NCI-H774 (cell line): ENCODE measurements at places on chromosomes 7 and 10.
A peak's percentile ranks its signal among the peaks of the same experiment; 100 is the strongest.

GRCh38 chr10:129586898-129587443 lies 119.9 kb downstream of the MGMT start:
- no peak for DNase-seq

GRCh38 chr7:97639036-97639435 lies 92.8 kb upstream of the TAC1 start:
- no peak for DNase-seq

DNA sequence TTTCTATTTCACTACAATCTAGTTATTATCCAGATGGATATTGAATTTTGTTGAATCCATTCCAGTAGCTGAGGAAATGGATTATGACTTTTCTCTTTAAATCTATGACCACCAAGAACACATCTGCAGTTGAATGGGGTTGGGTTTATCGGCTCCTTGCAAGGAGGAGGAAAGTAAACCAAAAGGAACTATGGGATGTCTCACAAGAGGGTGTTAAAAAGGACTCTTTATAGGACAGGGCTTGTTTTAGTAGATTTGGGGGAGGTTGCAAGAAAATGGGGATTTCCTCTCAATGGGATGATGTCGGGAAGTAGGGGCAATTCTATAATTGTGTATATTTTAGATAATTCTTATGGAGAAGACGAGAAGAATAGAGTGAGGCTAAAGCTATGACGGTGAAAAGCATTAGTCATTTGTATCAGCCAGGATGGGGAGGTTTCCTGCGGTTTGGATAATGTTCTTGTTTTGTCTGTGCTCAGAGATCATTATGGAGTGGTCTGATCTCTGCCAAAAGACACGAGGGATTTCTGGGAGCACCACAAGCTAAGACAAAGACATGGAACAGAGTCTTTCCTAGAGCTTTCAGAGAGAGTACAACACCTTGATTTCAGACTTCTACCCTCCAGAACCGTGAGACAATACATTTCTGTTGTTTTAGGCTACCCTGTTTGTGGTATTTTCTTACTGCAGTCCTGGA lies 5.3 kb upstream of the LRRC61 start:
- no peak for DNase-seq

DNA sequence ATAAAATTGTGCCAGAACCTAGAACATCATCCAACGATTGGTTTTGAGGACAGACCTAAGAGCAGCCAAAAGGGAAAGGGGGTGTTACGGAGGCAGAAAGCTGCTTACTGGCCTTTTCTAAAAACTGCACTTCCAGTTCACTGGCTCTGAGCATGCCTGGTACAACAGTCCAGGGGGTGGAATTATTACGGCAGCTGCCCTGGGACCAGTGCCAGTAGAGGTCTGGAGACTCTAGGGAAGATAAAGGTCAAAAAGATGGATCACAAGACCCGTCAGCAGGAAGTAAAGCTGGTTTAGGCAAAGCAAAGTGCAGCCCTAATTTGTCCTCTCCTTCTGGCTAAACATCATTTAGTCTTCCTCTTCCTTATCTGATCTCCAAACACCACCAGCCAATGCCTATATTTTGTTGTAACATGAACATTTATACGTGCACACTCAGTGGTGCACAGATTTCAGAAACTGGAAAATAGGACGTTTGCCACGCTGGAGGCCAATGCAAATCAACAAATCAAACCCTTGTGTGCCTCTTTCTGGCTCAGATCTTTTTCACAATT lies 216.4 kb upstream of the DPP6 start:
- DNase-seq, result no peak

GRCh38 chr10:51224671-51225161 lies 150.4 kb downstream of the PRKG1 start:
- DNase-seq, result no peak

GRCh38 chr7:110675383-110676103 lies 415.4 kb upstream of the LRRN3 start:
- no peak for DNase-seq

- DNase-seq, result no peak
These were observed 643.5 kb upstream of the DPP6 start for GRCh38 chr7:153408360-153409335.

DNA sequence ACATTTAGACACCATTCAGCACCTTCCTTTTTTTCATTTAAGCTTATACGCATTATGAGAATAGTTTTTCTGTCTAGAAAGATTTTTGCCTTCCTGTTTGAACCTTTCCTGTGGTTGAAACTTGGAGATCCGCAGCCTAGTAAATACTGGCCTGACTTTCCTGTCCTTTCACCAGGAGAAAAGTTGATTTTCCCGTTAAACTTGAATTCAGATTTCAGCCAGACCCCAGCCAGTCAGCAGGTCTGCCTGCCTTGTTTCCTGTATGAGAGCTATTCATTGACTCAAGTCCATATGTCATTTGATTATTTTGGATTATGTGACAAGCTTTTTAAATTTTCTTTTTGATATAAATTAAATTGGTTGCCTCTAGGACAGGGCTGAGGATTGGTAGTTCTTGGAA lies 71.5 kb downstream of the EVX1 start:
- no peak for DNase-seq

- no peak for DNase-seq
These were observed 31.5 kb upstream of the BTRC start for GRCh38 chr10:101322266-101323108.

DNA sequence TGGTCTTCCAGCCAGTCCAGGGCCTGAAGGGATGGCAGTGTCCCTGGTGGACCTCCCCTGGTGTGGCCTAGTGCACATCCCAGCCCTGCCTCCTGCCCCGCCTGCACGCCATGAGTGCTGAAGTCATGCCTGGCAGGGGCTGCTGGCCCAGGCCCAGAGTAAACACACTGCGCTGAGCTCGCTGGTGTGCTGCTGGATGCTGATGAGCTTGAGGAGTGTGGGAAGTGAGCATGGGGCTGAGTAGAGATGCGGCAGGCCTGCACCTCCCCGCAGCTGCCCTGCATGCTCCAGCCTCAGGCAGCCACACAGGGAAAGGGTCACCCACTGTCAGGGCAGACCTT lies 43.2 kb downstream of the HTRA1 start:
- DNase-seq, result peak; percentile 28

GRCh38 chr7:124130-124949 lies 68.0 kb upstream of the FAM20C start:
- DNase-seq, result no peak

GRCh38 chr7:7653593-7654187 lies 13.1 kb downstream of the UMAD1 start:
- no peak for DNase-seq

- DNase-seq, result no peak
These were observed 83.6 kb upstream of the LRRC4 start for GRCh38 chr7:128114806-128115205.

DNA sequence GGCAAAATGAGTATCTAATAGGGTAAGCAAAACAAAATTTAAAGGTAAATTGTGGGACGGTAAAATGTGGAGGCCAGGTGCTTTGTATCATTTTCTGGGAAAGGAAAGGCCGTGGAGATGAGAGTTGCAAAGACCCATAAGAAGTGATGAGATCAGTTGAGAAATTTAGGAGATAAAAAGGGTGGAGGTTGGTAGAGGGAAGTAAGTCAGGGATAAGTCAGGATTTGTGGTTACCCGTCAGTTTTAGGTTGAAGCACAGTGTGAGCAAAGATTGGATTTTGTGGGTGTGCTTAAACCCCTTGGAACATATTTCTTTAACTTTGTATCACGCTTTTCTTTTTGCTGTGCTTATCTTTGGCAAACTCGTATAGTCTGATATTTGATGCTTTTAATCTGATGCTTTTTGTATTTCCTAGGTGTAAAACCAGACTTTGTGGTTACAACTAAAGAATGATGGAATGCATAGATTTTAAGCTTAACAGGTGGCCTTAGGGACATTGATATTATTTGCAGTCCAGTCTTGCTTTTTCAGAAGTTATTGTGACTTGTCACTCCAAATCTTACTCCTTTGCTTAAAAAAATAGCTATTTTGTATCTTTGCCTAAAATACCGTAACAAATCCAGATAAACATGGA lies 1.2 kb downstream of the BTRC start:
- no peak for DNase-seq

DNA sequence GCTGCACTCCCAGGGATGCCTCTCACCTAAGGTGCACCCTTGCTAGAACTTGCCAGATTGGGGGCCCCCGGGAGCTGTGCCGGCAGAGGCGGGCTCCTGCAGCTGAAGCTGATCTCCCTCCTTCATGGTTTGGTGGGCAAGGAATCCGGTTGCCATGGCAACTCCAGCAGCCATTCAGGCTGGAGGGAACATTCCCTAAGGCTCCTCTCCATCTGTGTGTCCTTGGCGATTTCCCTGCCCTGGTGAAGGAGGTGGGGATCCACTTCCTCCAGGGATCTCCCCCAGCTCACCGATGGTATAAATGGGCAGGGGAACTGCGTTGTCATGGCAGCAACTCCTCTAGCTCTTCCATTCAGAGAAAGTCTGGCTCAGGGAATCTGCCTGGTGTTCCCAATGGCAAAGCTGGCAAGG lies 49.6 kb upstream of the GPR158 start:
- DNase-seq, result no peak

GRCh38 chr7:84105586-84105985 lies 89.0 kb downstream of the SEMA3A start:
- no peak for DNase-seq

GRCh38 chr7:145134377-145134776 lies 298.5 kb upstream of the TPK1 start:
- no peak for DNase-seq

- no peak for DNase-seq
These were observed 92.0 kb upstream of the GDF10 start for GRCh38 chr10:47207894-47208469.

GRCh38 chr10:84743483-84743882 lies 415.1 kb downstream of the CCSER2 start:
- DNase-seq, result no peak

GRCh38 chr7:133164498-133164897 lies 82.6 kb upstream of the CHCHD3 start:
- no peak for DNase-seq
